Activated CD8-positive, alpha-beta memory T cell treated with anti-CD3 and anti-CD28 coated beads for 4 hours (primary cell): ENCODE measurements at places on chromosomes 3 and 15.

DNA sequence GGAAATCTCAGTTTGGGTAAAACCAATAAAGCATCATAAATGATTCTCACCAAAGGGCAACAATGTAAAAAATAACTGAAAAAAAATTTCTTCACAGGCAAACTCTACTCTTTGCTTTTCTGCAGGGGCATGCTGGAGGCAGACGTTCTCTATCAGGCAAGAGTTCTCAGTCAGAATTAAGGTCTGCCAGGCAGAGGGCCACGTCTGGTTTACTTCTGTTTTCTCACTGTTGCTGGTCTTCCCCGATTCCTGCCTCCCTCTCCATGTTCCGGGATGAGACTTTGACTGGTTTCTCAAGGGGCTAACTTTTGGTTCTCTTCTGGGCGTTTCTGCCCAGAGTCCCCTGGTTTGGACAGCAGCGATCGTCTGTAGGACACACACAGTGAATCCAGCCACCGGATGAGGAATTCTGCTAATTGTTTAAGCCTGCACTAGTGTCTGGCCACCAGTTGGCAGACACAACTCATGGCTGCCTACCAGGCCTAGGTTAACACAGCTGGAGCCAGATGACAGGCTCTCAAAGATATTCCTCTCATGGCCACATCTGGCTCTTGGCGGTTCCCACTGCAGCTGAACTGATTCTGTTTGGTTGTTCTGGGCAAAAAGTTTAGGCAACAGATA is 273.1 kb downstream of the FOXP1 start:
- DNase-seq: no peak

DNA sequence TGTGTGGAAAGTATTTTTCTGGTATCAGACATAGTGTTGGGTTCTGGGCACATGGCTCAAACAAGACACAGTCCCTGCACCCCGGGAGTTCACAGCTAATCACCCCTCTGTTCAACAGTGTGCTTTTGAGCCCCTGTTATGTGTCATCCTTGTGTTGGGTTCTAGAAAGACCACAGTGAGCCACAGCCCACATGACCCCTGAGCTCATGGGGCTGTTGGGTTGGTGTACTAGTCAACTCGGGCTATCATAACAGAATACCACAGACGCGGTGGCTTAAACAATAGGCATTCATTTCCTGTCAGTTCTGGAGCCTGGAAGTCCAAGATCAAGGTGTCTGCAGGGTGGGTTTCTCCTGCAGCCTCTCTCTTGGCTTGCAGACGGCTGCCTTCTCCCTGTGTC is 100.0 kb downstream of the DNAJB8 start:
- DNase-seq: no peak

- DNase-seq: no peak
Measured at GRCh38 chr3:46551615-46552014, 14.5 kb downstream of the LRRC2 start.

GRCh38 chr3:24201301-24201700 is 256.2 kb downstream of the NR1D2 start:
- no peak for DNase-seq

- no peak for DNase-seq
Measured at GRCh38 chr3:173739726-173740125, 342.2 kb downstream of the NLGN1 start.

- DNase-seq: no peak
Measured at GRCh38 chr3:191963182-191963581, 502.2 kb downstream of the PYDC2 start.

GRCh38 chr3:128703561-128703960 is 22.4 kb upstream of the RAB7A start:
- DNase-seq: no peak

GRCh38 chr3:11626084-11626463 is 17.6 kb downstream of the VGLL4 start:
- DNase-seq: no peak

DNA sequence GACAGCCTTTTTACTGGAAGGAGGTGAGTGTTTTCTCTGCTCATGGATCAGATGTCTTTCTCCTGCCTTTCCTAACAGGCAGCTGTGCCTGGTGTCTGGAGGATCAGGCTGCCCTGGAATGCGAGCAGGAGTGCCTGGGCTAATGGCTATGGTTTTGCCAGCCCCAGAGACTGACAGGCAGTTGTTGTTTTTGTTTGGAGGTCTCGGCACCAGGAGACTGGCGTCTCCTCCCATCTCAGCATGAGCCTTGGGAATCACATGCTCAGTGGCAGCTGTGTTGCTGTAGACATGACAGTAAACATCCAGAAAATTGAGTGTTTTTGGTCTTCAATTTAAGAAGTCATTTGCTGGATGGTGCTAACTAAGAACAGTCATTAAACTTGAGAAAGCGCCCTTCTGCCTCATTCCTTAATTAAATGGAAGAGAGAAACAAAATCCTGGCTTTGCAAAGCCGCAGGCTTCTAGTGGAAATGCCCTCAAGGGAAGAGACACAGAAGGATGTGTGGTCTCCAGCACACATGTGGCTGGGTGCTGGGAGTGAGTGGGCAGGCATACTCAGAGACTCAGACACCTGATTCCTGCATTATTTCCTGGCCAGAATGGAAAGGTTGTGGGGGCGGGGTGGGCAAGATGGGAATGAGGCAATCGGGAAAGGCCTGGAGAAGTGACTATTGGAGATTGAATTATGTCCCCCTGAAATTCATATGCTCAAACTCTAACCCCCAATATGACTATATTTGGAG is 97.0 kb upstream of the NMNAT3 start:
- DNase-seq: no peak

DNA sequence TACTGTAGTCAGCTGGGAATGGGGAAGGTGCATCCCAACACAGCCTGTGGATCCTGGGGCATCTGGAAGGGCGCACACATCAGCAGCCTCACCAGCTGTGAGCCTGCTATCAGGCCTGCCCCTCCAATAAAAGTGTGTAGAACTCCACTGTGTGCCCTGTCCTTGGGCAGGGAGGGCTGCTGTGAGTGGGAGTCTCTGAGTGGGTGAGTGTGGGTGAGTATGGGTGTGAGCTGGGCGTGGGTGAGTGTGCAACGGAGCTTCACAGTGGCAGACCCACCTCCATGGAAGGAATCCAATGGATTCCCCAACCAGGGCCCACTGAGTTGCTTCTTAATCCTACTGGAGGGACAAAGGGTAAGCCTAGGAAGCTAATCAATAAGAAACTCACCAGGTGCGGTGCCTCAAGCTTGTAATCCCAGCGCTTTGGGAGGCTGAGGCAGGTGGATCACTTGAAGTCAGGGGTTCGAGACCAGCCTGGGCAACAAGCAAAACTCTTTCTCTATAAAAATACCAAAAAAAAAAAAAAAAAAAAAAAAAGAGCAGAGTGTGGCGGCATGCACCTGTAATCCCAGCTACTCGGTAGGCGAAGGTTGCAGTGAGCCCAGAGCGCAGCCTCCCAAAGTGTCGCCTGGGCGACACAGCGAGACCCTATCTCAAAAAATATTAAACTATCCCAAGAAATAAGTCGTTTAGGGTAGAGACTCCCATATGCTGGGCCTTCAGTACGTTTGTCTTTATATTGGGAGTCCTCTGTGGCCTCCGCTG is 555 bp upstream of the RCCD1 start:
- no peak for DNase-seq

DNA sequence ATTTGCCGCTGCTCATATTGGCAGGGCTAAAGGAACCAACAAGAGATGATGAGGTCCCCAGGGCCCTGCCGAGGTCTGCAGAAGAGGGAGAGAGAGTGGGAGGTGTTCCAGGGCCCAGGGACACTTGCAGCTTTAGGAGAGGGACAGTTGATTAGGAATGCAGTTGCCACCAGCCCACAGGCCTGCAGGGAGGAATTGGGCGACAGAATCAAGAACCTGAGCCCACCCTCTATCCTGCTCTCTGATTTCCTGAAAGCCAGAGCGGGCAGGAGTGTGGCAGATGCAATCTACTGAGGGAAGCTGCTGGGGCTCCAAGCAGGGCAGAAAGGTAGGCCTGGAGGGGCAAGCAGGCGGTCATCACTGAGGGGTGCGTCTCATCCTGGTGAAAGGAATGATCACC is 12.1 kb upstream of the PRR23E start:
- DNase-seq: no peak

DNA sequence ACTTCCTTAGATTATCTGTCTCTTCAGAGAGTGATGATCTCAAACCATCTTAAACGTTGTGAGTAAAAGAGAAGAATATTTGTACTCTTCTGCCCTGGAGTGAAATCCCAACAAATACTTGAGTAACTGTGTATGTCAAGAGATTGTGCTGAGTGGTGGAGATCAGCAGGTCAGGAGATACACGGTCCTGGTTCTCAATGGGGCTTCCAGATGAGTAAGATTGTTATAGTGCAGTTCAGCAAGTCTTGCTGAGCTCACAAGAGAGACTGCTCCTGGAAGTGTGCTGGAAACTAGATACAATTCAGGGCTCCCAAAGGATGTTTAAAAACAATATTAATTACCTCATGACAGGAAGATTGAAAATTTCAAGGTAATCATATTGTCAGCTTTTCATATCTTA is 184.3 kb downstream of the AKAP13 start:
- no peak for DNase-seq

GRCh38 chr15:45148076-45149059 is 18.6 kb downstream of the DUOX1 start:
- no peak for DNase-seq

DNA sequence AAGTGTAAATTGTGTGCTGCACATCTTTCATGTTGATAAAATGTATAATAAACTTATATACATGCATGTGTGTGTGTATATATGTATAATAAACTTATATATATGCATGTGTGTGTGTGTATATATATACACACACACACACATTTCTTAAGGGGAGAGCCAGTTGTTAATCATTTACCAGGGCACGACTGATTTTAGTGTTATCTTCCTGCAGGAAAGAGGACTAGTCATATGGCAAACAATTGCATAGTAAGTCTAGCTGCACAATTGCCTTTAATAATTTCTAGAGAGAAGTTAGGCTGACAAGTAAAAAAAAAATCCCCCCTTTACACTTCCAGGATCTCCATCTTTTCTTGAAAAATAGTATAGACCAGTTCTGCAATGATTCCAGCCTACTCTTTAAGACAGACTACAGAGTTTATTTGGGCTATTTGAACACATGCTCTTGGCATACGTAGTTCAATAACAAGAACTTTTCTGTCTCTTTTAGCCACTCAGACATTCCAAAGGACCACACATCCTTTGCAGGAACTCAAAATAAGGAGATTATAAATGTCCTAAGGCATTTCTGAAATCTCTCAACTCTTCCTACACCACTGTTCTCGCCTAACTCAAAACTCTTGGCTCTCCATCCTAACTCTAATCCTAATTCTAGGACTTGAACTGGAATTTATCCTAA is 163.6 kb upstream of the SETMAR start:
- no peak for DNase-seq

- DNase-seq: no peak
Measured at GRCh38 chr15:85756411-85757072, 38.2 kb downstream of the KLHL25 start.

DNA sequence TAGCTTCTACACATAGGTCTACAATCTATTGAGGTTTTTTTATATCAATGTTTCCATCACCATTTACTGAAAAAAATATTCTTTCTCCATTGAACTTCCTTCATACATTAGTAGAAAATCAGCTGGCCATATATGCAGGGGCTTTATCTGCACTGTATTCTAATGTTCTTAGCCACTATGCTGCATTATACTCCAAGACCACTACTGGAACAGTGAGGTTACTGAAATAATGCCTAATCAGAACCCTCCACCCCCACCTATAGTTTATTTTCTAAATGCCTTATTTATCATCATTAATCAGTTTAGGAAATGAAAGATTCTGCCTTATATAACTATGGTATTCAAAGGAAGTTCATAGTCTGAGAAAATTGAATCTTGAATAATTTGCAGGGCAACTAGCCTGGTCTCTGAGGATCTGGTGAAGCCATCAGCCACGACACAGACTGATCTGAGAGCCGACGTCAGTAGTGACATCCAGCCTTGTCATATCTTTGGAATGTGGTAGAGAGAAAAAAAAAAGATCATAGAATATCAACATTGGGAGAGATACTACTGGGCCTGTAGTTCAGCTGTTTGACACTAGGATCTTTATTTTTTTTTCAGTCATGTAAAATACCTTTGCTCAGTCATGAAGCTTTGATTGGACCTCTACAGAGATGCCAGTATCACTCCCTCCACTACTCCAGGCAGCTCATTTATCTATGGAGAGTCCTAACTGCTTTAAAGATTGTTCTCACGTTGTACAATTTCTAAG is 66.6 kb downstream of the P3H2 start:
- no peak for DNase-seq
